Activated CD4-positive, alpha-beta memory T cell treated with anti-CD3 and anti-CD28 coated beads, Interleukin-2, amount 10 ng/mL, durations not matched to agents 7 days and 5 days (primary cell): ENCODE measurements at places on chromosomes 4 and X. TPM values are rescaled to one million over a fixed set of nuclear protein-coding genes. Genes with fewer than 3 reads are reported as not detected.

Gene MOSPD2
- 12.4 TPM for total RNA-seq

GRCh38 chr4:176036585-176037205, 28.9 kb upstream of the WDR17 start:
- no peaks in the 10 kb centered on the region for H3K27me3 ChIP-seq
- H3K36me3 ChIP-seq: no peaks in the 10 kb centered on the region
- H3K4me3 ChIP-seq: no peak overlapping the region
- no peaks in the 10 kb centered on the region for H3K4me1 ChIP-seq

GRCh38 chr4:139799615-139800014, 134.0 kb downstream of the MGST2 start:
- no peak overlapping the region for H3K4me3 ChIP-seq
- H3K27me3 ChIP-seq: peaks cover 24% of the 10 kb centered on the region
- peaks cover 13% of the 10 kb centered on the region for H3K4me1 ChIP-seq
- H3K36me3 ChIP-seq: no peaks in the 10 kb centered on the region
- no peak overlapping the region for H3K27ac ChIP-seq

GRCh38 chrX:39560271-39560670, 537.5 kb downstream of the BCOR start:
- no peak overlapping the region for H3K27ac ChIP-seq
- H3K4me3 ChIP-seq: no peak overlapping the region
- H3K4me1 ChIP-seq: no peaks in the 10 kb centered on the region
- peaks cover 1% of the 10 kb centered on the region for H3K27me3 ChIP-seq
- peaks cover 2% of the 10 kb centered on the region for H3K36me3 ChIP-seq
- DNase-seq: no peak
